ENCODE measurements at places on chromosomes 5 and 9. TPM values are rescaled to one million over a fixed set of nuclear protein-coding genes. Genes with fewer than 3 reads are reported as not detected.

The ADGRV1 gene
- total RNA-seq, result 0.50 TPM

The IQGAP2 gene
- total RNA-seq, result 30.7 TPM

The SPRY4 gene
- total RNA-seq, result 25.6 TPM

The LCN15 gene
- total RNA-seq, result not detected

The DDX4 gene
- not detected for total RNA-seq

The RECK gene
- total RNA-seq, result 24.2 TPM

The PCDHB8 gene
- total RNA-seq, result 0.92 TPM

The ELL2 gene
- total RNA-seq, result 44.9 TPM

The STK32A gene
- total RNA-seq, result 1.4 TPM

The STPG3 gene
- not detected for total RNA-seq

DNA sequence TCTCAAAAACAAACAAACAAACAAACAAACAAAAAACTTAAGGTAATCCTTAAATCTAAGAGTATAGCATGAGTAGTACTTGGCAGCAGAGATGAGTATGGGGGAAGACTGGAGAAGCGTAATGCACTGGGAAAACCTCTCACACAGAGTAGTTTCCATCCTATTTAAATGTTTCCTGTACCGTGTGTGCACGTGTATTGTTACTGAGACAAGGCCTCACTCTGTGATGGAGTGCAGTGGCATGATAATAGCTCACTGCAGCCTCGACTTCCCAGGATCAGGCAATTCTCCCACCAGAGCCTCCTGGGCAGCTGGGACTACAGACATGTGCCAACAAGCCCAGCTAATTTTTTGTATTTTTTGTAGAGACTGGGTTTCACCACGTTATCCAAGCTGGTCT is 2.9 kb downstream of the UIMC1 start:
- H3K27ac ChIP-seq, result no peak overlapping the region
- DNase-seq, result no peak
- H3K4me1 ChIP-seq, result peaks cover 35% of the 10 kb centered on the region
- H3K27me3 ChIP-seq, result no peaks in the 10 kb centered on the region

DNA sequence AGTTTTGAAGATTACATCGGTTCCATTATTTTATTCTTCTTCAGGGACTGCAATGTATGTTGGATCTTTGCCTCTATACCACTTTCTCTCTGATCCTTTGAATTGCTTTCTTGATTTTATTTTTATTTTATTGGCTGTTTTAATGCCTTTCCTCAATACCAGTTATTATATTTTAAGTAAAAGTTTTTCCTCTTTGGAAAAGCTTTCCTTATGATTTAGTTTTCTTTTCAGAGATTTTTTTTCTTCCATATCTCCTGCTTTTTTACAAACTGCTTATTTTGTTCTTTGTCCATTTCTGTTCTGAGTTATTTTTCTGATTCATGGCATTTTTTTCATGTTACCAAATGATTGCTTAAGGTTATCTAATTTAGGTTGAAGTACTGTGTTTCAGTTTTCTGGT is 11.5 kb downstream of the ZMAT2 start:
- DNase-seq, result no peak
- peaks cover 16% of the 10 kb centered on the region for H3K4me1 ChIP-seq
- peaks cover 6% of the 10 kb centered on the region for H3K36me3 ChIP-seq
- peak overlapping the region; percentile 92 for H3K27ac ChIP-seq

DNA sequence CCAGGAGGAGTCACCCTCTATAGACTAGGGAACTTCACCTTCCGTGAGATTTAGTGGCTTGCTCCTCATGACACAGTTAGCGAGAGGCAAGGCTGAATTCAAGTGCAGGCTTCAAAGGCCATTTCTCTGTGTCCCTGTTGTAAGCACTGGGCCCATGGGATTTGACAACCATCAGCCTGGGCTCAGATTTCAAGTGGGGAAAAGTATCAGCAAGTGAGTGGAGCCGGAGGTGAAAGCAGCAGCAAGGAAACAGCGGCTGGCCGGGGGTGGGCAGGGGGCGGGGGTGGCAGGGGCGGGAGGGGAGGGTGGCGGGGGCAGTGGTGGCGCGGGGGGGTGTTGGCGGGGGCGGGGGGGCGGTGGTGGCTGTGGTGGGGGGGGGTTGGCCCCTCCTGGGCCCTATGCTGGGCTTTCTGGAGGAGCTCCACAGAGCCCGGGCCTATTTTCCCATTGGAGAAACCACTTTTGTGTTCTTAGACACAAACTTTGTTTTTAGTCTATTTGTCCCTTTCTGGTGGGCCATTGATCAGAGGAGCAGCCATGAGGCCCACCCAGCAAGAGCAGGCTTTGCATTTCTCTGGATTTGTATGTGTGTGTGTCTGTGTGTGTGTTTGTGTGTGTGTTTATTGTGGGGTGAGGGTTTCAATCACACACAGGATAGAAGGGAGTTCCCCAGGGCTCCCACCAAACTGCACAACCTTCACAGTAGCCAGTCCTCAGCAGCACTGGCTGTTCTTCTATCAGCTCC is 165.4 kb upstream of the RAI14 start:
- no peaks in the 10 kb centered on the region for H3K27me3 ChIP-seq
- H3K4me3 ChIP-seq, result no peak overlapping the region
- DNase-seq, result no peak
- peaks cover 27% of the 10 kb centered on the region for H3K4me1 ChIP-seq
- H3K36me3 ChIP-seq, result no peaks in the 10 kb centered on the region

DNA sequence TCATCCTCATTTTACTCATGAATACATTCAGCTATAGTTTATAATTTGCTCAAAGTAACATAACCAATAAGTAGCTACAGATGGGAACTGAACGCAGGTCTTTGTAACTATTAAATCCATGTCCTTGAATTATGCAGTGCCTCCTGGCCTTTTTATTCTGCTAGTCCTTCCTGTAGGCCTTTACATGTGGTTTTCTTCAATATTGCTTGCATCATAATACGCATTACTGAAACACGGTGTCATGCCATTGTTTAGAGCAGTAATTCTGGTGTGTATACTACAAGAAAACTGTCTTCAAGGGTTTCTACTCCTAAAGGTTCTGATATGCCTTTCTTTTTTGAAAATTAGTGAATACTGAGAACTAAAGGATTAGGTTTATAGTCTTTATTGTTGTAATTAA is 20.7 kb downstream of the CWC27 start:
- DNase-seq, result no peak
- no peaks in the 10 kb centered on the region for H3K27me3 ChIP-seq
- no peak overlapping the region for H3K4me3 ChIP-seq
- peaks cover 2% of the 10 kb centered on the region for H3K4me1 ChIP-seq
- H3K27ac ChIP-seq, result no peak overlapping the region
- peaks cover 4% of the 10 kb centered on the region for H3K36me3 ChIP-seq

DNA sequence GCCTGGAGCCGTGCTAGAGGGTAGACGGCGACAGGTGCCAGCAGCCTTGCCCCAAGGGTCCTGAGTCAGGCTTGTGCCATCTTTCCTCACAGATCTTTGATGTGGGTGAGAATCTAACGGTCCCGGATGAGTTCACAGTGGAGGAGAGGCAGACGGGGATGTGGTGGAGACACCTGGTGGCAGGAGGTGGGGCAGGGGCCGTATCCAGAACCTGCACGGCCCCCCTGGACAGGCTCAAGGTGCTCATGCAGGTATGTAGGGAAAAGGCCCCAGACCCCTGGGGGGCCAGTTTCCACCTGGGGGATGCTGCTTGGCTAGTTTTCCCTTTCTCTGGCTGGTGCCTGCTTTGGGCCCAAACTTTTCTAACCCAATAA is 24.0 kb downstream of the PTGES2 start:
- H3K27ac ChIP-seq, result no peak overlapping the region
- H3K4me1 ChIP-seq, result peaks cover 58% of the 10 kb centered on the region
- DNase-seq, result no peak
- no peaks in the 10 kb centered on the region for H3K27me3 ChIP-seq
- no peak overlapping the region for H3K4me3 ChIP-seq

- H3K27me3 ChIP-seq, result no peaks in the 10 kb centered on the region
- no peak overlapping the region for H3K27ac ChIP-seq
- H3K4me3 ChIP-seq, result no peak overlapping the region
- H3K36me3 ChIP-seq, result no peaks in the 10 kb centered on the region
These were observed 41.6 kb downstream of the CYSTM1 start for GRCh38 chr5:140216478-140217074.

- H3K4me3 ChIP-seq, result no peak overlapping the region
- H3K27ac ChIP-seq, result no peak overlapping the region
- DNase-seq, result no peak
- no peaks in the 10 kb centered on the region for H3K27me3 ChIP-seq
- H3K36me3 ChIP-seq, result no peaks in the 10 kb centered on the region
These were observed 29.8 kb upstream of the VCAN start for GRCh38 chr5:83441747-83442146.

GRCh38 chr5:72392326-72392733 is 72.2 kb downstream of the PTCD2 start:
- H3K4me1 ChIP-seq, result peaks cover 52% of the 10 kb centered on the region
- H3K27ac ChIP-seq, result peak overlapping the region; percentile 65
- H3K27me3 ChIP-seq, result no peaks in the 10 kb centered on the region
- no peaks in the 10 kb centered on the region for H3K36me3 ChIP-seq

- H3K36me3 ChIP-seq, result no peaks in the 10 kb centered on the region
- H3K27ac ChIP-seq, result no peak overlapping the region
- H3K4me3 ChIP-seq, result no peak overlapping the region
- no peaks in the 10 kb centered on the region for H3K4me1 ChIP-seq
- no peak for DNase-seq
- H3K27me3 ChIP-seq, result no peaks in the 10 kb centered on the region
These were observed 385.9 kb upstream of the CHD1 start for GRCh38 chr5:99314721-99315120.

DNA sequence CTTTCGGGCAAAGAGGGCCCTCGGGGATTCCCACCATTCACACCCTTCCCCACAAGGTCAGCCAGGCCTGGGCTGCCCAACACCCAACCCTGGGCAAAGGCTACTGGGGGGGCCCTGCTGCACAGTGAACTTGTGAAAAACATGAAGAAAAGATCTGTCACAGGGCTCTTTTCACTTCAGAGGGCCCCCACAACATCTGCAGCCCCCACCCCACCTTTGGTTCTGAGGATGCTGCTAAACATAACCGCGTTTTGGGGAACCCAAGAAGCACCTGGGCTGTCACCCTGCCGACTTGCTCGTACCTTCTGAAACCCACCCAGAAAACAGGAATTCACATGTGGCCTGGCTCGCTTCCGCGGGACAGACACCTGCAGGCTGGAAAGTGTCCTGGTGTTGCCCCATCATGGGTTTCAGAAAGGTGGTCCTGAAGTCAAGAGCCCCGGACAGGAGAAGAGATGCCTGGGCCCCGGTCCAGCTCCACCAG is 29.3 kb downstream of the B4GALT1 start:
- no peak for DNase-seq
- no peak overlapping the region for H3K4me3 ChIP-seq
- peaks cover 21% of the 10 kb centered on the region for H3K36me3 ChIP-seq
- peaks cover 86% of the 10 kb centered on the region for H3K4me1 ChIP-seq

DNA sequence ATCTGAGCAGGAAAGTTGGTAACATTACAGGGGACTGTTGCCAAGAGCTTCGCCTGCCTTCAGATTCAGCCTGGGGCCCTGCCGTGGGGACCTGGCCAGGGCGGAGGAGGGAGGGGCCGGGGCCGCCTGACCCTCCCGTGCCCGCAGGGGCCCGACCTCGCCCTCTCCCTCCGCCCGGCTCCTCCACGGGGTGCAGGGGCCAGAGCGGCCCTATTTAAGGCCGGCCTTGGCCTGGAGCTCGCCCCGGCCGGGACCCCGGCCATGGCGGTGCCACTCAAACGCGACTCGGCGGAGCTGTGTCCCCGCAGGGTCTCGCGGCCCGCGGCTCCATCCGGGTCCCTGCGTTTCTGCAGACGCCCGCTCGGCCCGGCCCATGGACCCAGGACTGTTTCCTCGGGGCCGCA is 757 bp downstream of the TMEM250 start:
- H3K4me1 ChIP-seq, result peaks cover 48% of the 10 kb centered on the region
- DNase-seq, result no peak
- H3K27me3 ChIP-seq, result no peaks in the 10 kb centered on the region

- peaks cover 7% of the 10 kb centered on the region for H3K27me3 ChIP-seq
- no peaks in the 10 kb centered on the region for H3K36me3 ChIP-seq
- H3K4me1 ChIP-seq, result no peaks in the 10 kb centered on the region
- no peak overlapping the region for H3K27ac ChIP-seq
- DNase-seq, result no peak
These were observed 68.4 kb downstream of the MTX3 start for GRCh38 chr5:79922626-79923025.

GRCh38 chr5:10533226-10533625 is 30.6 kb upstream of the ANKRD33B start:
- no peaks in the 10 kb centered on the region for H3K27me3 ChIP-seq
- H3K4me1 ChIP-seq, result peaks cover 12% of the 10 kb centered on the region
- no peak for DNase-seq
- H3K36me3 ChIP-seq, result no peaks in the 10 kb centered on the region
- no peak overlapping the region for H3K4me3 ChIP-seq

DNA sequence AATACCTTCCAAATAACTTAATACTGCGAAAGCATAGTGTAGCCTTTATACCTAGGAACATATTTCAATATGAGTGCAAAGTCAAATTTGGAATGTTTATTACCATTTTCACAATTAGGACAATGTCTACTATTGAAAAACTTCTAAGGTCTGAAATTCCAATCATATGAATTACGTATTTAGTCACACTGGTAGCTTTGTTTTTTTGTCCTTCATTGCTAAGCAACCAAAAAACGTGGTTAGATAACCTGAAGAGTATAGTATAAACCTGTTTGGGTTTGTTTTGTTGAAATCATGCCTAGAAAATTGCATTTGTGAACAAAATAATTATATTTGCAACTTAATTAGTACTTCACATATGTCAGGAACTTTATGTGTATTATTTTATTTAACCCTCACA is 134.2 kb downstream of the FBXO4 start:
- H3K4me1 ChIP-seq, result no peaks in the 10 kb centered on the region
- DNase-seq, result no peak
- H3K36me3 ChIP-seq, result no peaks in the 10 kb centered on the region
- no peak overlapping the region for H3K27ac ChIP-seq

DNA sequence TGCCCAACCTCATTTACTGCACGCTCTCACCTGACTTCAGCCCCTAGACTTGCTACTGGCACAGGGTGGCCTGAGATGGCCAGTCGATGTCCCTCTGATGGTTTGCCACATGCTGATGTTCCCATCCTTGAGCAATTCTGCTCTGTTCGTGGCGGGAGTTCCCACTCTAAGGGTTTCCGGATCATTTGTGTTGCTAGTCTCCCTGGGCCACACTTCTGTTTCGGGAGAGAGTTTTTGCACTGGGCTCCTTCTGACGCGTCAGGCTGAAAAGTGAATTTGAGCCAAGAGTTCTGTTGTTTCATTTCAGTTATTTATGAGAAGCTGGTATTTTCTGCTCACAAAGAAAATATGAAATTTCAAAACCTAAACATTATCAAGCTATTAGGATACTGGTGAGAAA is 597.7 kb downstream of the BNC2 start:
- H3K27me3 ChIP-seq, result no peaks in the 10 kb centered on the region
- H3K4me1 ChIP-seq, result no peaks in the 10 kb centered on the region
- DNase-seq, result no peak

GRCh38 chr5:9515436-9515835 is 30.4 kb downstream of the SEMA5A start:
- H3K27me3 ChIP-seq, result no peaks in the 10 kb centered on the region
- no peak for DNase-seq
- H3K4me3 ChIP-seq, result no peak overlapping the region

GRCh38 chr5:68007451-68007850 is 208.1 kb upstream of the PIK3R1 start:
- no peak for DNase-seq
- no peak overlapping the region for H3K27ac ChIP-seq
- no peaks in the 10 kb centered on the region for H3K27me3 ChIP-seq
- no peaks in the 10 kb centered on the region for H3K4me1 ChIP-seq

All from esophagus muscularis mucosa (tissue), 4 donors.